Activated naive CD4-positive, alpha-beta T cell (primary cell): ENCODE measurements at places on chromosomes 16 and 17.

DNA sequence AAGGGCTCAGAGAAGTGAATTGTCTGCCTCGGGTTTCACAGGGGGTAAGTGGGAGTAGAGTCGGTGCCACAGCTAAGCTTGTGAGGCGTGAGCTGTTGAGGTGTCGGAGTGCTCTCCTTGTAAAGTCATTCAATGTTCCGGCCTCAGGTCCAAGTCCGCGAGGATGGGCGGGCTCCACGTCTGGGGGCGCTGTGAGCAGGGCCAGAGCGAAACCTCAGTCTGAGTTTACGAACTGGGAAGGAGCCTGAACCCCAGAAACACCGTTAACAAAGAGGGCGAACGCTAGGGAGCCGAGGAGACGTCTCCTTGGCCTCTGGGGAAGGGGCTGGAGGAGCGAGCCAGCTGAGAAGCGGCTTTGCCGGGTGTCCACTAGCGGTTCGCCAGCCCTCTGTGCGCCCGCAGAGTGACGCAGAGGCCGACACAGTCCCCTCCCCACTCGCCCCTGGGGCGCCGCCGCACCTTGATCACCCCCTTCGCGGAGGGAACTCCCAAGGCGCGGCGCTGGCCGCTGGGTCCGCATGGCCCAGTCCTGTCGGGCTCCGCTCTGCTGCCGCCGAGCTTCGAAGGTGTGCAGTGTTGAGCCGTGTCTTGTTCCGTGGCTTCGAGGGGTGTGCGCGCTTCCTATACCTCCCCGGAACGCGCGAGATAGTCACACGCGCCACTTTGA is 4.9 kb downstream of the IRX3 start:
- no peak for DNase-seq

GRCh38 chr16:24544640-24545039 is 5.3 kb downstream of the RBBP6 start:
- DNase-seq: no peak

DNA sequence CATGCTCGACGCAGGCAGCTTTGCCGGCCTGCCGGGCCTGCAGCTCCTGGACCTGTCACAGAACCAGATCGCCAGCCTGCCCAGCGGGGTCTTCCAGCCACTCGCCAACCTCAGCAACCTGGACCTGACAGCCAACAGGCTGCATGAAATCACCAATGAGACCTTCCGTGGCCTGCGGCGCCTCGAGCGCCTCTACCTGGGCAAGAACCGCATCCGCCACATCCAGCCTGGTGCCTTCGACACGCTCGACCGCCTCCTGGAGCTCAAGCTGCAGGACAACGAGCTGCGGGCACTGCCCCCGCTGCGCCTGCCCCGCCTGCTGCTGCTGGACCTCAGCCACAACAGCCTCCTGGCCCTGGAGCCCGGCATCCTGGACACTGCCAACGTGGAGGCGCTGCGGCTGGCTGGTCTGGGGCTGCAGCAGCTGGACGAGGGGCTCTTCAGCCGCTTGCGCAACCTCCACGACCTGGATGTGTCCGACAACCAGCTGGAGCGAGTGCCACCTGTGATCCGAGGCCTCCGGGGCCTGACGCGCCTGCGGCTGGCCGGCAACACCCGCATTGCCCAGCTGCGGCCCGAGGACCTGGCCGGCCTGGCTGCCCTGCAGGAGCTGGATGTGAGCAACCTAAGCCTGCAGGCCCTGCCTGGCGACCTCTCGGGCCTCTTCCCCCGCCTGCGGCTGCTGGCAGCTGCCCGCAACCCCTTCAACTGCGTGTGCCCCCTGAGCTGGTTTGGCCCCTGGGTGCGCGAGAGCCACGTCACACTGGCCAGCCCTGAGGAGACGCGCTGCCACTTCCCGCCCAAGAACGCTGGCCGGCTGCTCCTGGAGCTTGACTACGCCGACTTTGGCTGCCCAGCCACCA is 9.7 kb downstream of the VASN start:
- no peak for DNase-seq

GRCh38 chr17:14845591-14846281 is 419.4 kb downstream of the PMP22 start:
- no peak for DNase-seq

DNA sequence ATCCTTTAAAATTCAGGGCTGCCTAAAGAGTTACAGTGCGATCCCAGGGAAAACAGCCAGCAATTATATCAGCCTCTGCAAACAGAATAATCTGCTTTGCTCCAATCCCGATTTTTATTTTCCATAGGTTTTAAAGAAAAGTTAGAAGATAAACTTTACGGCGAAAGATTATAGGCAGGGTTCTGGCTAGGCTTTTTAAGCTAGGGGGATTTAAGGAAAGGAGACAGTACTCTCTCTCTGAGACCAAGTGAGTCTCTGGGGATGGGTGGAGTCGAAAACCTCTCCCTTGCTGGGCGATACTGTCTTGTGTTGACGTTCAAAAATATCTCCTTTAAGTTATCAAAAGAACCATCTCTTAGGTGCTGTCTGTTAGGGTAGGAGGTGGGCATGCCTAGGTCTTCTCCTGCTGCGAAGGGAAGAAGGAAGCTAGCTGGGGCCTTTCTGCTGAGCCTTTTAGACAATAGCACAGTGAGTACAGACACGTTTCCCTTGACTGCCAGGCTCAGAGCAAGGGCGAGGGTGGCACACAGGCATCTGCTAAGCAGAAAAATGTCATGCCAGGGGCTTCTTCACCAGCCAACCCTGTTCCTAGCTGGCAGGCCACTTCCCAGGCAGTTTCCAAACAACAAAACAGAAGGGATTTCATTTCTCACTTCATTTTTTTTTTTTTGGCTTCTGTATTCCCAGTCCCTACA is 167.9 kb upstream of the MAF start:
- DNase-seq: no peak

- no peak for DNase-seq
Measured at GRCh38 chr16:86039606-86040005, 140.6 kb downstream of the IRF8 start.

- DNase-seq: no peak
Measured at GRCh38 chr17:64327201-64327930, 63.3 kb downstream of the PECAM1 start.

DNA sequence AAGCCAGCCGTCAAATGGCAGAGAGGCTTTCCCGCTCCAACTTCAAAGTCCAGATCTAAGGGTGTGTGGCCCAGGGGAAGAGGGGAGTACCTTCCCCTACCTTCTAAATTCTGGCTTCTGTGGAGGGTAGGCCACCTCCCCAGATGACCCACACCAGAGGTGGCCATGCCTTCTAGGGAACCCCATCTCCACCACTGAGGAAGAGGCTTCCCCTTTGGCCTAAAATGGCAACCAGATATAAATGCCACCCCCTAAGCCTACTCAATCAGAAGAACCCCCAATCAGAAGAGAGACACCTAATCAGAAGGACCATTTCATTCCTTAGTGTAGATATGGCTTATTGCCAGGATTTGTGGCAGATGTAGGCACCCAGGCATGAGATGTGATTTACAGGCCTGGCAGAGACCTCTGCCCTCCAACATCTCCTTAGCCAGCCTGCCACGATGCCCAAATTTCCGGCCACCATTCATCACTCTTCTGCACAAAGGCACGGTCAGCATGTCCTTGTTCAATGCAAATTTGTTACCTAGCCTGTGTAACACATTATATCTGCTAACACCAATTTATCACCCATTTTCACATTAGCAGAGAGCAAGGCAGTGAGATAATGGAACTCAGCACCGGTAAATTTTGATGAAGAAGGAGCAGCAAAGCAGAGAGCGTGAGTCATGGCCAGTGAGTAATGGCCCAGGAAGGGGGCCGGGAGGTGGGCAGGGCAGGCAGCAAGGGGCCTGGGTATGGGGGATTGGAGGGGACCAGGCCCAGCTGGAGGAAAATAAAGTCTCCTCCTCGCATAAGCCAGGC is 1.2 kb upstream of the MGAT5B start:
- DNase-seq: no peak

GRCh38 chr17:7774055-7774521 is 56.5 kb downstream of the DNAH2 start:
- DNase-seq: no peak

DNA sequence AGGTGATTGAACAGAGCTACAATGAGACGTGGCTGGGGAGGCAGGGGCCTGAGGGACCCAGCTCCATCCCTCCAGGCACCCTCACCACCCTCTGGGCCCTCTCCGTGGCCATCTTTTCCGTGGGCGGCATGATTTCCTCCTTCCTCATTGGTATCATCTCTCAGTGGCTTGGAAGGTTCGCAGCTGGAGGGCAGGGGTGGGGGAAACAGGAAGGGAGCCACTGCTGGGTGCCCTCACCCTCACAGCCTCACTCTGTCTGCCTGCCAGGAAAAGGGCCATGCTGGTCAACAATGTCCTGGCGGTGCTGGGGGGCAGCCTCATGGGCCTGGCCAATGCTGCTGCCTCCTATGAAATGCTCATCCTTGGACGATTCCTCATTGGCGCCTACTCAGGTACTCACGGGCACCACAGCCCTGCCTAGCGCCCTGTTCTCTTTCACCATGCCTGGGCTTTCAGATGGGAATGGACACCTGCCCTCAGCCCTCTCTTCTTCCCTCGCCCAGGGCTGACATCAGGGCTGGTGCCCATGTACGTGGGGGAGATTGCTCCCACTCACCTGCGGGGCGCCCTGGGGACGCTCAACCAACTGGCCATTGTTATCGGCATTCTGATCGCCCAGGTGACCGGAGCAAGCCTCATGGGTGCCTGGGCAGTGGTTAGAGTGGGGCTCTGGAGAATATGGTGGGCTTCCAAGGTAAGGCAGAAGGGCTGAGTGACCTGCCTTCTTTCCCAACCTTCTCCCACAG is 2.1 kb downstream of the SLC2A4 start:
- DNase-seq: no peak

GRCh38 chr16:6988846-6989245 is 343.8 kb upstream of the RBFOX1 start:
- no peak for DNase-seq

DNA sequence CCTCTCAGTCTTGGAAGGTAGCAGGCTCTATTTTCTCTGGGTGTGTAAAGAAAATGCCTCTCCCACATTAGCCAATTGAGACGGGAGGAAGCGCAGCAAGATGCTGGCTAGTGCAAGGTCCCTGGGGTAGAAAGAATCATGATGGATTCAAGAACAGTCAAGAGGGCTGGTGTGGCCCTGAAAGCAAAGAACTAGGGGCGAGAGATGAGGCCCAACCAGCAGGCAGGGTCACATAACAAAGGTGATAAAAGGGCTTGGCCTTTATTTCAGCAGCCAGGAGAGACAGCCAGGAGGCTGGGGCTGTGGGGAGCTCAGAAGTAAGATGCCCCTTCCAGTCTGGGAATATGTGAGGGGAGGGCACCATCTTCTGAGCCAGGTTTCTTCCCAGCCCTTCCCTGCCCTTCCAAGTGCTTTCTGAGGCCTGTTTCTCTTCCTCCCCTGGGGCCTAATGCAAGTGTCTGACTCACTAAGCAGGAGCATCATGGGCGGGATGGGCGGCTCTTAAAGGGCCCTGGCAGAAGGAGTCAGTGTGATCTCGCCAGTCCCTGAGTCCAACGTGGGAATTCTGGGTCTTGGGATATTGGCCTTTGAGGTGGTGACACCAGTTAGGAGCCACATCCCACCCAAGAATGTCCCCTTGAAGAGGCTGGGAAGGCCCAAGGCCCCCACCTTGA is 3.9 kb upstream of the NLRC5 start:
- no peak for DNase-seq

DNA sequence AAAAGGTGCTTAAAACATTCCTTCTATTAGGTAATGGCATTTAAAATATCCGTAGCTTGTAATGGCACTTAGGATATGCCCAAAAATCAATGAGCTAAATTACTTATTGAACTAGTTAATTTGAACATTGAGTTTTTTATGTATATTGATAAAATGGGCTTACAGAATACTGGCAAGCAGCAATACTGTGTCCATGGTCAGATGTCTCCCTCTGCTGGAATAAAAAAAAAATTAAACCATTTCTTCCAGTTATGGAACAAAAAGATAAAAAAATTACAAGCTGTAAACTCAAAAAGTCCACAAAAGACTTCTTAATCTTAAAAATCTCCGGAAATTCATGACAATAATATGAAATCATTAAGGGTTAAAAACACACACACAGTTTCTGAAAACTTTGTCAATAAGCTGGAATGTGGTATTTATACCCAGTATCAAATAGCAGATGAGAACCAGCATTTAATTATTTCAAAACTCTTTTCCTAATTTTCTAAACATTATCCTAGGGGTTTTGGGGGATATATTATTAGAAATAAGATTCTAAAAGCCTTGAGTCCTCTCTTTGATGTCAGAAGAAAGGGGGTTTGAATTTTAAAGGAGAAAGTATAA is 21.5 kb upstream of the PSMD7 start:
- DNase-seq: no peak

DNA sequence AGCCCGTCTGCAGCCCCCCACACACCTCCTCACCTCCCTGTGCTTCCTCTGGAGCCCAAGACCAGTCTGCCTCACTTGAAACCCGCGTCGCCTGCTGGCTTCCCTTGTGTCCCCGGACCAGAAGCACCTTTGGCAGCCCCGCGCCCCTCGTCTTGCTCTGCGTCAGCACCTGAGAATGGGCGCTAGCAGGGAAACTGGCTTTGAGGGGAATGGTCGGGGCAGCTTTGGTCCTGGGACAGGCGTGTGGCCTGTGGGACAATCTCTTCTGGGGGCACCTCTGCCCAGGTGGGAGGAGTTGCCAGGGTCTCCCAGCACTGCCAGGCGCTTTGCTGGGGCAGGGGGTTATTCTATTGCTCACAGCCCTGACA is 3.6 kb upstream of the MAFG start:
- no peak for DNase-seq

DNA sequence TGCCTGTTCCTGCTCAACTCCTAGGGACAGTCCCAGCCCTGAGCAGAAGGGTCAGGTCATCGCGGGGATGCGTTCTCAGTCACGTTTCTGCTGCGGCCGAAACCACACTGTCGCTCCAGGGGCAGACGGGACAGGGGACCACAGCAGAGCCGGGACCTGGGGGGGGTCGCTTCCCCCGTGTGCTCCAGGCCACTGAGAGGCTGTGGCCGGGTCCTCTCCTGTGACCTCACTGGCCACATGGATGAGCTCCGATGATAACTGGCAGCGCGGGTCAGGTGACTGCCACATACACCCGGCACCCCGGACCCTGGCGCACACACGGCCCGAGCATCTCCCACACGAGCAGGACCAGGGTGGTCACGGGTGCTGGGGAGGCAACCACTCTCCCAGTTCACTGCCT is 12.8 kb downstream of the GNPTG start:
- no peak for DNase-seq

DNA sequence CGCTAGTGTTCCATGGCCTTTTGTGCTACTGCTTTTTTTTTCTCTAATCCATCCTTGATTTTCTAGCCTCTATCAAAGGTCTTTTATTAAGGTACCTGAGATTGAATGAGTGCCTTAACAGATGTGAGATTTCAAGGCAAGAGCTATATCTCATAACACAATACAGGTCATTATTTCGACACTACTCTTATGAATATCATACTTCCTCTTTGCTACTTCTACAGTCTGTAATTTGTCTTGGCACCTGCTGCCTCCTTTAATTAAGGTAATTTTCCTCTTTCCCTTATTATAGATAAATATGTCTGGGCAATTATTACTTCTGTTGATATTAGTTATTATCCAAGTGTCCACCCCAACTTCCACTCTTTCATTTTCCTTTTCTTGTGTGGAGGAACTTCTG is 5.3 kb downstream of the KRT28 start:
- DNase-seq: no peak

DNA sequence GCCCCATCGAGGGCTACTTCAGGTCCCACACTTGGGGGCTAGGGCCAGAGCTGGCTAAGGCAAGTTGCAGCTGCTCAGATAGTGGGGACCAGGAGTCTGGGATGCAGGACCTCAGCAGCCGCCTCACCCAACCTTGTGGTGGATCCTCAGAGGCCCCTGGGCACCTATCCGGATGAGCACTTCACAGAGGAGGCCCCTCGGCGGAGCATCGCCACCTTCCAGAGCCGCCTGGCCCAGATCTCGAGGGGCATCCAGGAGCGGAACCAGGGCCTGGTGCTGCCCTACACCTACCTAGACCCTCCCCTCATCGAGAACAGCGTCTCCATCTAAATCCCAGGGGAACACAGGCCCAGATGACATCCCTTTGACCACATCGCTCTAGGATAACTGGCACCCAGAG is 9.4 kb downstream of the ALOX15B start:
- no peak for DNase-seq
